NCI-H748 treated with DMSO at 0.1 percent for 48 hours (cell line): ENCODE measurements at places on chromosomes 3 and 15.

GRCh38 chr3:57731311-57731710, 24.8 kb upstream of the SLMAP start:
- DNase-seq, result no peak

- DNase-seq, result no peak
Observed at GRCh38 chr3:105174017-105174615, 192.6 kb upstream of the ALCAM start.

GRCh38 chr3:14430706-14431451, 28.5 kb downstream of the SLC6A6 start:
- DNase-seq, result no peak

- no peak for DNase-seq
Observed at GRCh38 chr3:5390221-5390620, 202.7 kb downstream of the EDEM1 start.

DNA sequence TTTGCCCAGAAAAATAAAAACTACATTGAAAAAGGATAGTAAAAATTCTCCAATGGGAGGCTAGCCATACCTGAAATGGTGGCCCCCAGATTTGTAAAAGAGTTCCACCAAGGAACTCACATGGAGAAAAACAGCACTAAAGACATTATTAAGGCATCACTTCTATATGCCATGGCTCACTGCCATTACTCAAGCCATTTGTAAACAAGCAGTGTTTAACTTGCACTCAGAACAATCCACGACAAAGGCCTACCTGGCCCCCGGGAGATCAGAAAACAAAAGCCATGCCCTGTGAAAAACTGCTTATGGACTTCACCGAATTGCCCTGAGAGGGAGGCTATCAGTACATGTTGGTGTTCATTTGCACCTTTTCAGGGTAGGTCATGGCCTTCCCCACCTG, 19.6 kb downstream of the CCR8 start:
- peak; percentile 38 for DNase-seq

DNA sequence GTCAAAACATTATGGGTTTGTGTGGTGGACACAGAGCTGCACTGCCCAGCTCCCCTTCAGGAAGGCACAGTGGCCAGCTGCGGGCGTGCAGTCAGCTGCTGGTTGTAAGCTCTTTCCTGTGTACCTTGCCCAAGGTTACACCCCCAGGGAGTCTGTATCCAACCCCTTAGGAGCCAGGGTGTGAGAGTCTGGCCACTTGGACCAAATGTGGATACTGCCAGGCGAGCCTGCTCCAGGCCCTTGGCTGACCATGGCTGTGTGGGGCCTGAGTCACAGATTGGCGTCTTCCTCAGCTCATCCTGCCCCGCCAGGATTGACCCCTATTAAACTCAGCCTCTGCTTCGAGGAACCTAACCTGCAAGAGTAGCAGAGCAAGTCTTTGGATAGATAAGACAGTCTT, 56.9 kb downstream of the ABHD5 start:
- no peak for DNase-seq

- no peak for DNase-seq
Observed at GRCh38 chr3:42653560-42654330, at the start of gene ZBTB47. Gene ZBTB47, plus strand, starts transcription at chr3:42653697. Its CDS starts 4,659 bp downstream, at chr3:42658356.

DNA sequence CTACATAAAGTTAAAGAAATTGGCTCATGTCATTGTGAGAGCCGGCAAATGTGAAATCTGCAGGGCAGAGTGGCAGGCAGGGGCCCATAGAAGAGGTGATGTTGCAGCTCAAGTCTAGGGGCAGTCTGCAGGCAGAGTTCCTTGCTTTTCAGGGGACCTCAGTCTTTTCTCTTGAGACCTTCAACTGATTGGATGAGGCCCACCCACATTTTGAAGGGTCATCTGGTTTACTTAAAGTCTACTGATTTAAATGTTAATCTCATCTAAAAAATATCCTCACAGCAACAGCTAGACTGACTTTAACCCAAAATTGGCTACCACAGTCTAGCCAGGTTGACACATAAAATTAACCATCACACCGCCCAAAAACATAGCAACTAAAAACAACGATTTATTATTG, 77.6 kb upstream of the ALDH1L1 start:
- DNase-seq, result no peak

- peak; percentile 19 for DNase-seq
Observed at GRCh38 chr15:73927003-73927475, 777 bp downstream of the LOXL1 start.

- no peak for DNase-seq
Observed at GRCh38 chr15:63192619-63193206, 3.3 kb downstream of the RAB8B start.

DNA sequence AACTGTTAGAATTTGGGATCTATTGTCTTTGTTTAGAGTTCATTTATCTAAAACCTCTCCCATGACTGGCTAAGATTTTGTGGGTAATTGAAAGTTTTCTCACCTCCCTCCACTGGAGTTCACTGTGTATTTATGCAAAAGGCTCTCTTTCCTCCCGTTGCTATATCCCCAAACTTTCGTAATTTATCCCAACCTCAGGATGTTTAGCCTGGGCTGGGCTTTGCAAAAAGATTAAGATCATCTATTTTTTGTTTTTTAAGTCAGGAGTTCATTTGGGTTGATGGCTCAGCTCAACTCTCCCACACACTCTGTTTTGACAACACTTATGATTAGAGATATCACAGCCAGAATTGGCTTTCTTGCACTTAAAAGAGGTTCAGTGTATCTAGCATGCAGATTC, 27.0 kb downstream of the SUCNR1 start:
- no peak for DNase-seq

- DNase-seq, result no peak
Observed at GRCh38 chr3:13866041-13866965, 13.6 kb downstream of the WNT7A start.

DNA sequence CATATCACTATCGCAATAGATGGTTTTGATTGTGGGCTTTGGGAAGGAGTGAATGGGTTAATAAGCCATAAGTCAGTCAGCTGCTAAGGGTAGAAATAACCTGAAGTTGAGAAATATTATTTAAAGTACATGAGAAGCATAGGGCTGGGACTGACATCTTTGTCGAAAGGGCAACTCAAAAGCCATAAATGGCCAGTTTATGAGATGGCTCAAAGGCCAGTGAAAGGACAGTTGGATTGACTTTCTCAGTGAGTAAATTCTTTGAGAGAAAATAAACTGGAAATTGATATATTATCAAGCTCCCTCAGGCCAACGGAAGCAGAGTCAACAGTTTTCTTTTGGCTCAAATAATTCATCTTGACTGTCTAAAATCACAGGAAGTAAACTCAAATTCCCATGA, 419.8 kb downstream of the NSUN3 start:
- no peak for DNase-seq

GRCh38 chr3:65035246-65035645, 347.4 kb upstream of the ADAMTS9 start:
- no peak for DNase-seq

- DNase-seq, result no peak
Observed at GRCh38 chr15:87669846-87670245, 586.7 kb downstream of the NTRK3 start.

DNA sequence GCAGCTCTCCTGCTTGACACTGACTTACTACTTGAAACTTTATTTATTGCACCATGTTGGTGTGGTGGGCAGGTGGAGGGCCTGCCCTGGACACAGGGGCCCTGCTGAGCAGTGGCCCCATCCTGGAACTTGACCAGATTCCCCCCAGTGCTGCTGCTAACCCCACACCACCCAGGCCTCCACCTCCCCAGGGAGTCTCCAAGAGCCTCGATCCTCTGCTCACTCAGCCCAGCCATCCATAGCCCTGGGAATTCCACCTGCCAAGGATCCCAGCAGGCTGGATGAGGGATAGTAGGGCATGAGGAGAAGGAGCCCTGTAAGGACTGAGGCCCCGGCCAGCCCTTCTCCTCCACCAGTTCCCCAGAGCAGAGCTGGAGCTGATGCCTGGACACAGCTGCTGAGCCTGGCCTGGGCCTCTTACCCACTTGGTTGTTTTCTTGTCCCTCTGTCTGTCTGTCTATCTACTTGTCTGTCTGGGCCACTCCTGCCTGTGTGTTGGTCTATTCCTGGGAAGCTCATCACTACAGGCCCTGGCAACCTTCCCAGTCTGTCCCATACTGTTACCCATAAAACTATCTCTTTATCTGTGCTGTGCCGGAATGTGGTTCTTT, 2.8 kb downstream of the CHAC1 start:
- no peak for DNase-seq

DNA sequence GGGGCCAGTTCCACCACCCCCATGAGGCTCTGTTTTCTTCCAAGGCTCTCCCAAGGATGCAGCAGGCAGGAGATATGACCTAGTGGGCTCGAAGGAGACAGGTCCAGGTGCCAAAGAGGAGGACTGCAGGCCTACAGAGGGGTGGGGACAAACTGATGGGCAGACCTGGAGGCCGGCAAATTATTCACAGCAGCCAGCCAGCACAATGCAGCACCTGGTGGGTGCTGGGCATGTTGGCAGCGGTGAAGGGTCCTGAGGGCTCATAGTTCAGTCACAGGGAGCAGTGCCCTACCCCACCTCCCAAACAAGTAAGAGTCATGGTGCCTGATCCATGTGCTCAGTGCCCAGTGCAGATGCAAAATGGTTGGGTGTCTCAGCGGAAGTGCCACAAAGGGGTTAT, 171.7 kb downstream of the ABHD5 start:
- no peak for DNase-seq

DNA sequence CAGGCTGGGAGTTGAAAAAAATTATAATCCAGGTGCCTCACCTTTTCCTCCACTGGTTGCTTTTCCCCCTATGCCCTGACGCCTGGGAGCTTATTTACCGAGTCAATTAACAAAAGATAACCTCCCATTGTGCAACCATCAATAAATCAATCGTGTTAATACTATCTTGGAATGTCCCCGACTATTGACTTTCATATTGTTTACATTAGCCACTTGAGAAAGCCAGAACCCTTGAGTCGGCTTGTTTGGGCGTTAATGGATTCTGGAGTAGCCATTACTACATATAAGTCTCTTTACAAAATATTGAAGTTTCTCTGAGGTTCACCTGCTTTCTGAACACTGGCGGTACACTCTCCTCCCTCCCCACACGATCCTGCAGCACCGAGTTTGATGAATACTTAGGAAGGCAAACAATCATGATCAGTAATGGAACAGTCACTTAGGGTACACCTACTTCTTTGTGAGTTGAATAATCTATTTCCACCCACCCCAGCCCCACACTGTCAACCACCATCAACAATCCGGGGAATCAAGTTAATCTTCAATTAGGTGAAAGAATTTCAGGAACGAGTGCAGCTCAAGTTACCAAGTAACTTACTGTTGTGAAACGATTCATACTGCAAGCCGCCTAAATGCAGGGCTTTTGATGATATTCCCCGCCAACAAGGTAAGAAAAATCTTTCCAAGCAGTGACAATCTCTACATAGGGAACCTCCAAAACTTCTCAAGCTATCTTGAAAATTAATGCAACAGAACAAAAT, 159.3 kb upstream of the NR2F2 start:
- no peak for DNase-seq

- no peak for DNase-seq
Observed at GRCh38 chr3:173238091-173238490, 97.1 kb upstream of the SPATA16 start.

- DNase-seq, result no peak
Observed at GRCh38 chr15:31269816-31270575, 56.6 kb upstream of the KLF13 start.

DNA sequence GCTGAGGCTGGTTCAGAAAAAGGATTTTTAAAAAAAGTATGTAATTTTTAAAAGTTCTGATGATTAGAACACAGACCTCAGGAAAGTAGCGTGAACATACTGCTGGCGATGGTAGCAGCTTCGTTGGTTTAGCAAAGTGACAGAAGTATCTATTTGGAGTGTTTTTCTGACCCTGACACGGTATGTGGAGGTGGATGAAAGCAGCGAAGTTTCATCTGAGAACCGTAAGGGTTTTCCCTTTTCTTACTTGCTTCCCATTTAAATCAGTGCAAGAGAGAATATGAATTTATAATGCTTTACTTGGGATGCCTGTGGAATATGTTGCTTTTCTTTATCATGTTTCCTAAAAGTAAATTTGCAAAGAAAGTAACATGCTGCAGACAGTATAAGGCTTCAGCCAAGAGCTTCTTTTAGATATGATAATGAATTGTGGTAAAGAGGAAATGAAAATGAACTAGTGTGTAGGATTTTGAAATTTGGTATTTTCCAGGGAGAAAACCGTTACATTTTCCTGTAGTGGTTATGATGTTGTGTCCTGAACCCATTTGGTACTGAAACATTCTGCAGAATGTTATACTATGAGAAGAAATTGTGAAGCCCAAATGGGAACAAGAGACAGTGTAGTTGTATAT, 3.9 kb downstream of the CHST2 start:
- DNase-seq, result no peak

DNA sequence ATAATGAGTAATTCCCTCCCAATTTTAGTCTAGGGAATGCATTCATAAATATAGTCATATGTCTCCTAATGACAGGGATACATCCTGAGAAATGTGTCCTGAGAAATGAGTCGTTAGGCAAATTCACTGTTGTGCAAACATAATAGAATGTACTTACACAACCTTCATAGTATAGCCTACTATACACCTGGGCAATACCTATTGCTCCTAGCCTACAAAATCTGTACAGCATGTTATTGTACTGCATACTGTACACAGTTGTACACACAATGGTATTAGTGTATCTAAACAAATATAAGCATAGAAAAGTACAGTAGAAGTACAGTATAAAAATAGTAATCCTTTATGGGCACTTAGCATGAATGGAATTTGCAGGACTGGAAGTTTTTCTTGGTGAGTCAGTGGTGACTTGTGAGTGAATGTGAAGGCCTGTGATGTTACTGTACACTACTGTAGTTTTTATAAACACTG, 6.6 kb downstream of the DTWD1 start:
- DNase-seq, result no peak

DNA sequence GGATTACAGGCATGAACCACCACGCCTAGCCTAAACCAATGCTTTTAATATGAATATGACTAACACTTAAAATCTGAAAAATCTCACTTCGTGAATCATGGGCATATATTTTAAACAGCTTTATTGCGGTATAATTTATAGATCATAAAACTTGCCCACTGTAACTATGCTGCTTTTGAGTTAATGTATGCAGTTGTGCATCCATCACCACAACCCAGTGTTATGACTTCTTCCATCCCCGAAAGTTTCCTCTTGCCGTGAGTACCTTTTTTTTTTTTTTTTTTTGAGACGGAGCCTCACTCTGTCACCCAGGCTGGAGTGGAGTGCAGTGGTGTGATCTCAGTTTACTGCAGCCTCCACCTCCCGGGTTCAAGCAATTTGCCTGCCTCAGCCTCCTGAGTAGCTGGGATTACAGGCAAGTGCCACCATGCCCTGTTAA, 7.1 kb downstream of the KAT2B start:
- no peak for DNase-seq

GRCh38 chr3:127629467-127630403, 750 bp downstream of the PODXL2 start:
- DNase-seq, result no peak
